ENCODE measurements at places on chromosomes 12 and 14.

GRCh38 chr14:31208546-31209424 lies 1.2 kb upstream of the HECTD1 start:
- H3K4me1 ChIP-seq, result no peaks in the 10 kb centered on the region
- H3K4me3 ChIP-seq, result peak overlapping the region; percentile 87
- peak; percentile 46 for DNase-seq
- H3K27ac ChIP-seq, result peak overlapping the region; percentile 98

GRCh38 chr14:78576437-78577166 lies 406.4 kb downstream of the NRXN3 start:
- no peak overlapping the region for H3K27ac ChIP-seq
- no peaks in the 10 kb centered on the region for H3K36me3 ChIP-seq
- no peak overlapping the region for H3K4me3 ChIP-seq

DNA sequence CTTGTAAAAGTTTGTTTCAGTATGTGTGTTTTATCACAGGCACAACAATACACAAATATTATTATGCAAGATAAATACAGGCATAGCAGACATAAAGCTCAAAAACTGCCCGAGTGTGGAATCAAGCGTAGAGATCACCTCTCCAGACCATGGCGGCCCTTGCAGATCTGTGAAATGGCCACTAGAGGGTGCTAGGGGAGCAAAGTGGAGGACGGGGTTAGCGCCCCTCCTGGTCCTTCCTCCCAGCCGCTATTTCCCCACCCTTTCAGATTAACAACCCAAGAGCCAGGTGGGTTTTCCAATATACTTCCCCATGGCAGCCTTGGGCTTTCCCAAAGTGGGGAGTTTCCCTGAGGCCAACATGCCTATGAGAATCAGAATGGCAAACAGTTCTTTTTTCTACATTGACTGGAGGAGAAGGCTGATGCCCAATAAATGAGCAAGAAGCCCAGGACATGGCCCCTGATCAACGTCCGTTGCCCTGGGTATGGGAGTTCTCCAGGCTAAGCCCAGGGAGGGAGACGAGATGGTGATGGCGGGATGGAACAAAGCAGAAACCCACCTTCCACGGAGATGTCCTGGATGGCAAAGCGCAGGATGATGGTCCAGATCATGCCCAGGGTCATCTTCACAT lies 67.4 kb downstream of the ACTN1 start:
- DNase-seq, result peak; percentile 92
- no peak overlapping the region for H3K27ac ChIP-seq
- no peak overlapping the region for H3K4me3 ChIP-seq
- H3K4me1 ChIP-seq, result no peaks in the 10 kb centered on the region
- no peaks in the 10 kb centered on the region for H3K27me3 ChIP-seq

DNA sequence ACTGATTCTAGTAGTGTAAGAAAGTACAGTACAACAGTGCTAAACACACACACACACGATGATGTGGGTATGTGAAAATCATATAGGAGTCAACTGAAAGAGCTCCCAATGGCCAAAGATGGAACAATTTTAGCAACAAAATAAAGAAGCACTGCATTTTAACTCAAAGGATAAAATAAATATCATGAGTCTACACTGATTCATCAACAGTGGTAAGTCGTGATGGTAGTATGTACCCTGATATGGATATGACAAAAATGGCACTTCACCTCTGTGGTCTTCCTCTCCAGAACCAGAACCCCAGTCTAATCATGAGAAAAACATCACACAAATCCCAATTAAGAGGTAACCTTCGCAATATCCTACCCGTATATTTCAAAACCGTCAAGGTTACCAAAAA lies 41.4 kb upstream of the TBPL2 start:
- H3K36me3 ChIP-seq, result no peaks in the 10 kb centered on the region
- H3K4me1 ChIP-seq, result no peaks in the 10 kb centered on the region
- no peak overlapping the region for H3K4me3 ChIP-seq
- no peak overlapping the region for H3K27ac ChIP-seq

DNA sequence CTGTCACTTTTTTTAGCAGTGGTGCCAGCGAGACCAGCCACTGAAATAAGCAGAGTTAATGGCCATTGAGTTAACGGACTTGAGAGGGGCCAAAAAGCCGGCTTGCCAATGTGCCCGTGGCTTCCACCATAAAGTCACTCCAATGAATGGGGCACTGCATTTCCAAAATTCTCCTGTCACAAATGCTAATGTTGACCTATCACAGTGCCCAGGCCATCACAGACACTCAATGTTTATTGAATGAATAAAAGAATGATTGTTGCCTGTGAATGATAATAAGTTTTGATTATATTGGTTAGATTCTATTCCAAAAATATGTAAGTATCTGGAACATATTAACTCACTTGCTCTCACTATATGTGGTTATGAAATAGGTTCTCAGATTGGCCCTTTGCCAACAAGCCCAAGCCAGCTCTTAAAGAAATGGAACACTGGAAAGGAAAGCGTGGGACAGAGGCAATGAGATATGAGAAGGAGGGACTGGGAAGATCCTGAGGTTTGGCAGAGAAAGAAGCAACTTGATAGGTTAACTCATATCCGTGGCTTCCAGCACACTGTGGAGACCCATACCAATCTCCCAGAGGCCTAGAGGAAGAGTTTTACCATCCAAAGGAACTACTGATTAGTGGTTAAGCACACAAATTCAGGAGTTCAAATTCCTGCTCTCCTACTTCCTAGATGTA lies 108.7 kb downstream of the BTG1 start:
- DNase-seq, result no peak
- H3K27me3 ChIP-seq, result no peaks in the 10 kb centered on the region
- H3K27ac ChIP-seq, result no peak overlapping the region
- no peaks in the 10 kb centered on the region for H3K36me3 ChIP-seq
- H3K4me3 ChIP-seq, result no peak overlapping the region

DNA sequence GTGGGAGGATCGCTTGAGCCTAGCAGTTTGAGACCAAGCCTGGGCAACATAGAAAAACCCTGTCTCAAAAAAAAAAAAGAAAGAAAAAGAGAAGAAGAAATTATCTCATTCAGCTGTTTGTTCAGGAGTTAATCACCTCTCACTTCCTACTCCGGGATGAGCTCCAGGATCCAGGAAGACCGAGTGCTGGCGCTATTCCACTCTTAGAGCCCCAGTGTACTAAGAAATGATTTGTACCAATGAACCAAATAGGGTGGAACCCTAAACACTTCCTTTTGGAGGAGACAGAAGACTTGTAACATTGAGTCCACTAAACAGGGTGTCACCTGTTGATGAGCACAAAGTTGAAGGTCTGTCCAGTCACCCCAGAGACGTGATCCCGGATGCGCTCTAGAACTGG lies 3.6 kb downstream of the ALKBH2 start:
- H3K36me3 ChIP-seq, result peaks cover 21% of the 10 kb centered on the region
- no peak for DNase-seq
- H3K4me1 ChIP-seq, result no peaks in the 10 kb centered on the region

- no peaks in the 10 kb centered on the region for H3K4me1 ChIP-seq
- H3K27me3 ChIP-seq, result no peaks in the 10 kb centered on the region
- DNase-seq, result no peak
- peak overlapping the region; percentile 5 for H3K4me3 ChIP-seq
- H3K27ac ChIP-seq, result no peak overlapping the region
Measured at GRCh38 chr14:87617079-87617478, 375.9 kb downstream of the GALC start.

DNA sequence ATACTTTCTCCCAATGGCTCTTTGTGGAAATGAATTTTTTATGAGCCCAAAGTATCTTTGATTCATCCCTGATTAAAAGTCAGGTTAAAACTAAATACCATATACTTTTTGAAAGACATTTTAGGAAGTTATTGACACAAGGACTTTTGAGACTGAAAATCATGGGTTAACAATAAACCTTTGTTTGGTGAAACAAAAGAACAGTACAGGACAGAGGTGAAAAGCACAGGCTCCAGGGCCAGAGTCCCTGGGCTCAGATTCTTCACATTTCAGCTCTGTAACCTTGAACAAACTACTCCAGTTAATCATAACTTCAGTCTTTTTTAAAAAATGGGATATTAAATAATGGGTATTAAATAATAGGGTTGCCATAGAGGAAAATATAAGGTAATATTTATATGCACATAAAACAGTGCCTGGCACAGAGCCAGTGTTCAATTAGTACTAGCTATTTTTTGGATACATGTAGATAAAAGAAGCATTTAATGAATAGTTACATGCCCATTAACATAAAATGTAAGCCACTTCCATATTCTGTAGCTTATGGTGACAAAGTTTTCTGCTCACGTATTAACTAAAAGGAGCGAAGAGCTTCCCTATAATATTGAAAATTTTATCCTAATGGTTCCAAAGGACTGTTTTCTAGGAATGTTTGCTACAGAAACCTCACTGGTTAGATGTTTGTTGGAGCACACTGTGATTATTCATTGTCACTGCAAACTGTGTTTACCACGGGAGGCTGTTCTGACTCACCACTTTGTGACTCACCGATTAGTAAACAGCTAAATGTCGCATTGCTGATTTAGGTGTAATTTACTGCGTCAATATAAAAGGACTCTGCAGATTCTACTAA lies 255.4 kb downstream of the DAD1 start:
- H3K4me1 ChIP-seq, result peaks cover 5% of the 10 kb centered on the region
- H3K36me3 ChIP-seq, result no peaks in the 10 kb centered on the region
- peak; percentile 63 for DNase-seq
- H3K4me3 ChIP-seq, result peak overlapping the region; percentile 1
- H3K27ac ChIP-seq, result peak overlapping the region; percentile 84

GRCh38 chr12:69947897-69948296 lies 122.9 kb downstream of the MYRFL start:
- no peak for DNase-seq
- H3K27ac ChIP-seq, result no peak overlapping the region
- no peaks in the 10 kb centered on the region for H3K36me3 ChIP-seq
- H3K4me3 ChIP-seq, result no peak overlapping the region

DNA sequence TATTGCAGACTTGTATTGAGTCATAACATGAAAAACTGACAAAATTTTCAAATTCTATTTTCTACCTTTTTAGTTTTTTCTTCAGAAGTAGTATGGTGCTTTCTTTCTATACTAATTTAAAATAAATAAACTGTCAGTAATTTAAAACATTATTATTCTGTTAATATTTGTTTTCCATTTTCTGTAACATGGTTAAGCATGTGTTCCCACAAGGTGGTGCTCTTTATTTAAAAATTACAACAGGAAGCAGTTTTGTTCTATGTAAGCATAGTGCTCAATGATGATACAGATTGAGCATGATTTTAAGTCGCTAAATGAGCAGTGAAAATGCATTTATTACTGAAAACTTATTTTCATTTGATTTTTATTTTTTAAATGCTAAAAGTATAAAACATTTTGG lies 114.6 kb downstream of the PPFIA2 start:
- no peaks in the 10 kb centered on the region for H3K27me3 ChIP-seq
- H3K4me3 ChIP-seq, result no peak overlapping the region
- no peaks in the 10 kb centered on the region for H3K4me1 ChIP-seq
- H3K36me3 ChIP-seq, result no peaks in the 10 kb centered on the region
- H3K27ac ChIP-seq, result no peak overlapping the region

- peaks cover 89% of the 10 kb centered on the region for H3K27me3 ChIP-seq
- H3K4me1 ChIP-seq, result no peaks in the 10 kb centered on the region
- H3K27ac ChIP-seq, result no peak overlapping the region
- no peaks in the 10 kb centered on the region for H3K36me3 ChIP-seq
- H3K4me3 ChIP-seq, result peak overlapping the region; percentile 78
Measured at GRCh38 chr12:107318806-107319532, 225.6 kb upstream of the CRY1 start.

GRCh38 chr14:49977126-49977841 lies 84.4 kb downstream of the ARF6 start:
- H3K4me1 ChIP-seq, result no peaks in the 10 kb centered on the region
- H3K36me3 ChIP-seq, result no peaks in the 10 kb centered on the region
- no peaks in the 10 kb centered on the region for H3K27me3 ChIP-seq
- no peak overlapping the region for H3K27ac ChIP-seq
- no peak for DNase-seq

DNA sequence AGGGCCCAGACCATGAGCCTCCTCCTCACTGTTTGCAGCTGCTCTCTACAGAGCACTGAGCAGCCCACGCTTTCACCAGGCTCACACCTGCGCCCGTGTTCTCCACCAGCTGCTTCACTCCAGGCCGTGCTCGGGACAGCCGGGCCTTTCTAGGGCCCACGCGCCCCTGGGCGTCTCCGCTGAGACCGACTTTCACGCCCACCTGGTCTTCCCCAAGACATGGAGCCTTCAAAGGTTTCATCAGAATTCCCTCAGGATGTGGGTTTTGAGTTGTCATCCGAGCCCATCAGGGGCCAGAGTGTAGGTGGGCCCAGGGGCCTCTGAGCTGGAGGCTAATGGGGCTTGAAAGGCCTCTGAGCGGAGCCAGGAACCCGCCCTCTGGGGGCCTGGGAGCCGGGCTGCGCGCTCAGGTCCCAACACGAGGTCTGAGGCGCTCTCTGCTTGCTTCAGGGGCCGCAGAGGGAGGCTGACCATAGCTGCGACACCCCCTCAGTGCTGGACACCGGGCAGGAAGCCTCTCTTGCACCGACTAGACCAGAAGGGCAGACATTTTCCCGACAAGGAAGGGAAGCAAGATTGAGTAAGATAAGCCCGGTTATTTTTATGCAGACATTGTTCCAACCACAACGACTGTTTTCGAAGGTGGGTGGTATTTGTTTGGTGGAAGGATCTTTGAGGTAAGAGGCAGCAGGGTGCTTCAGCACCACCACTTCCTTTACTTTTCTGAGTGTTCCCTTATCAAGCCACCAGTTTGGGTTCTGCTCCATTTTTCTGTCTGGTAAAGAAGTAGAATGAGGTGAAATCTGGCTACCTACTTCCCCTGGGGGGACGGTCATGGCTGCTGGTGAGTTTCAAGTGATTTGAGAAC lies 125.0 kb upstream of the FUT8 start:
- no peak overlapping the region for H3K4me3 ChIP-seq
- H3K4me1 ChIP-seq, result peaks cover 4% of the 10 kb centered on the region
- no peak overlapping the region for H3K27ac ChIP-seq
- no peaks in the 10 kb centered on the region for H3K27me3 ChIP-seq

GRCh38 chr12:85310025-85310424 lies 30.0 kb downstream of the ALX1 start:
- peaks cover 4% of the 10 kb centered on the region for H3K4me1 ChIP-seq
- H3K27ac ChIP-seq, result no peak overlapping the region
- H3K4me3 ChIP-seq, result no peak overlapping the region
- peaks cover 40% of the 10 kb centered on the region for H3K27me3 ChIP-seq
- no peaks in the 10 kb centered on the region for H3K36me3 ChIP-seq

DNA sequence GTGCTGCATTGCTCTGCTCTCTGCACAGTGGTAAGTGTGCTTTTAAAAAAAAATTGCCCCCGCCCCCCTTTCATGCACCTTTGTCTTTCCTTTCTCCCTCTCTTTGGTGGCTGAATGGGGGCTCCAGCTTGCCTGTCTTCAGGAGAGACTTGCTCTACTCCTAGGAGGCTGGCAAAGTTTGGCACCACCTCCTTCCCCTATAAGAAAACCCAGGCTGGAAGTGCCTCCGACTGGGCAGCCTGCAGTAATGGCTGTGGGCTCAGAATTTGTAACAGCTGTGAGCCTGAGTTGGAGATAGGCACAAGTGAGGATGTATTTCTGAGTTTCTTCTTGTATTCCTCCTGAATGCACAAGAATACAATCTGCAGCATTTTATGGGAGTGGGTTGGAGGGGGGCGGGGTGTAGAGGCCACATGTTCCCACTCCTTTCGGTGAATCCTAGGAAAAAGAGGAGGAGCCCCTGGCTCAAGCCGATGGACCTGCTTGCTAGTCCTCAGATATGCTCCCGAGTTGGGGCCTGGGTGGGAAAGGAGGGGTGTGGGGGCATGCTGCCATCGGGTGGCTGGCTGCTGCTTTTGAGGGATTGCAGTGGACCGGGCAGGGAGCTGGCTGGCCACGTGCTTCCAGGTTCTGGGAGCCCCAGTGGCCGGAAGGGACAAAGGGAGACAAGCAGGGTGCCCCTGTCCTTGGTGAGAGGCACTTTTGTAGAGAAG lies 124.3 kb downstream of the TSPAN9 start:
- H3K4me3 ChIP-seq, result peak overlapping the region; percentile 86
- H3K36me3 ChIP-seq, result no peaks in the 10 kb centered on the region
- H3K4me1 ChIP-seq, result peaks cover 2% of the 10 kb centered on the region
- H3K27me3 ChIP-seq, result peaks cover 32% of the 10 kb centered on the region

All from endodermal cell (in vitro differentiated cells).